Activated CD4-positive, alpha-beta T cell treated with anti-CD3 and anti-CD28 coated beads for 1 hour (primary cell): ENCODE measurements at places on chromosomes 1 and 21.

- no peak for DNase-seq
These were observed 3.5 kb upstream of the CELA2A start for GRCh38 chr1:15452866-15453571.

- DNase-seq: no peak
These were observed 12.4 kb downstream of the HS2ST1 start for GRCh38 chr1:86926883-86927282.

DNA sequence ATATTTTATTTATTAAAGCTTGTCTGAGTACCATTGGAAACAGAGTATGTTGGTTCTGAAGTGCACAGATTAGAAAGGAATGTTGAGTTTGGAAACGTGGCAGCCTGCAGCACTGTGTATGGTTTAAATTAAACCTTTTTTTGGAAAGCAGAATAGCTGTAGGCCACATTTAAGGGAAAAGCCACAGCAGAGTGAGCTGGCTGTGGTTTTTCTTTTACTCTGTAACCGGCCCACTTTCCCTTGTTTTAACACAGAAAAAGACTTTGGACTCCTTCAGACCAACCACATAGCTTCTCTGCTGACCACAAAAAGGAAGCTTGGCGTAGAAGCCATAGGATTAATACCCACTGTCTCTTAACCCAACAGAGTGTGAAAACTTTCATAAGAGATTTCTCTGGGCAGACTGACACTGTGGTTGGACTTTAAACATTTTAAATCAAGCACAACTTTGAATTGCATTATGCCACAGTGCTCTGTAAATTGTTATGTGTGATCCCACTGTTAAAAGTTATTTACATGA lies 75.2 kb downstream of the NFIA start:
- DNase-seq: no peak

DNA sequence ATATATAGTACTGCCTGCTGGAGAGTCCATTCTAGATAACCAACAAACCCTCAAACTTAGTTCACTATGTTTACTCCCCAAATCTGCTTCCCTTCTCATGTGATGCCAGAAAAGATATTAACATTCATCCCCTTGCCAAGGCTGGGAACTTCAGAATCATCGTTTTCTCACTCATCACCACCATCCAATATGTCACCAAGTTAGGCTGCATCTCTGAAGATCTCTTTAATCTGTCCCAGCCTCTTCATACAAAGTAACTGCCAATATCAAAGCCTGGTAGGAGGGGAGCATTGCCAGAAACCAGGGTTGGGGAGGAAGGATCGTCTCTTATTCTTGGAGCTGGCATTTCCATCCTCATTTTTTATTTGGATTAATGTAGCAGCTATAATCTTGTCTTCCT lies 71.6 kb downstream of the XCL2 start:
- no peak for DNase-seq

DNA sequence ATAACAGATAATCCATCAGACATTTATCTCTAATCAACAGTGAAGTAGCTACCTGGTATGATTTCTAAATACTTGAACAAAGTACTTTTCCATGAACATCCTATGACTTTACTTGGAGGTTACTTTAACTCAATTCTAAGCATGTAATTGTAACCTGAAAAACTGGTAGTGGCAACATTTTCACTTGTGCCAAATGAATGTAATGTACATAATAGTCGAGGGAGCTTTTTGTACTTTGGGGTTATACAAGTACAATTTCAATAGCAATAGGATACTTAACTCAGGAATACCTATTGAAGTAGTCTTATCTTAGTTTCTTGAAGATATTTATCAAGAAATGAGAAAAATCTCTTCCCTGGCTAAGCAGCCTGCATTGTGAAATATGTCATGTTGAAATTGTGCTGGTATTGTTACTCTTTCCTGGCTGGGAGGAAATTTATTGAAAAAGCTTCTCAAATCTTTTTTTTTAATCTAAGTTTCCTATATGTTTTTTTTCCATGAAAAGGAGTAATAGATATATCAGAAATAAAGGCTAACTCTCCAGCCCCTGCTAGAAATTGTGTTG lies 33.7 kb upstream of the CACYBP start:
- no peak for DNase-seq

- peak; percentile 10 for DNase-seq
These were observed 114.3 kb downstream of the RERE start for GRCh38 chr1:8702850-8703810.

DNA sequence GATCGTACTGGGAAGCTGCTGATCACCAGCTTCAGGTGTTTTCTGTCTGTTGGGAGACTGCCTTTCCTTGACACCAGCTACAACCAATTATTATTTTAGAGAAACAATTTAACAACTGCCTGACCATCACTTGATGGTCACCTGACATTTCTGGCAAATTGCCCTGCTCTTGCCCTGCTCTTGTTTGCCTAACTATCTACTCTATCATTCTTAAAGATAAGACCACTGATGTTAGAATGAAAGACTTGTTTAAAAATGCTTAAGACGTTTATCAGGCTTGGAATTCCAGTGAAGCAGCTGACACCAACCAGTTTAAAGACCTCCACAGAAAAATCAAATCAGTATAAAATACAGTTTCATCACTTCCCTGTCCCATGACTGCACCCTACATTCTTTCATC lies 423.3 kb upstream of the CAMK1G start:
- no peak for DNase-seq

GRCh38 chr1:18200918-18201317 lies 93.3 kb downstream of the IGSF21 start:
- no peak for DNase-seq

DNA sequence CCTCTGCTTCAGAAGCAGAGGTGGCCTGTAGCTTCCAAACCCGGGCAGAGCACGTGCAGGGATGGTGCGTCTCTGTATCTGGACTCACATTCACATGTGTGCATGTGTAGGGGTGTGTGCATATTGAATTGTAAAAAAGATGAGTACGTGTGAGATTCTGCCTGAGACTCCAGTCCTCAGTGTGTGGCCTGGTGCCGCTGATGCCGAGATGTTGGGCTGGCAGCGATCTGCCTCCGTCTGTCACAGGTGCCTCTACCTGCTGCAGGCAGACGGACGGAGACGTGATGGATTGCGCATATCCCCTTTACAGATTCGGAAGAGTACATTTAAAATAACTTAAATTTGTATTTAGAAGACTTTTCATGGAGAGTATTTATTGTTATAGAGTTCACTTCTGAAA lies 53.6 kb downstream of the ADARB1 start:
- no peak for DNase-seq

GRCh38 chr1:63774617-63775417 lies 1.0 kb downstream of the ROR1 start:
- DNase-seq: no peak

GRCh38 chr1:162391790-162392563 lies 10.4 kb downstream of the C1orf226 start:
- DNase-seq: no peak

DNA sequence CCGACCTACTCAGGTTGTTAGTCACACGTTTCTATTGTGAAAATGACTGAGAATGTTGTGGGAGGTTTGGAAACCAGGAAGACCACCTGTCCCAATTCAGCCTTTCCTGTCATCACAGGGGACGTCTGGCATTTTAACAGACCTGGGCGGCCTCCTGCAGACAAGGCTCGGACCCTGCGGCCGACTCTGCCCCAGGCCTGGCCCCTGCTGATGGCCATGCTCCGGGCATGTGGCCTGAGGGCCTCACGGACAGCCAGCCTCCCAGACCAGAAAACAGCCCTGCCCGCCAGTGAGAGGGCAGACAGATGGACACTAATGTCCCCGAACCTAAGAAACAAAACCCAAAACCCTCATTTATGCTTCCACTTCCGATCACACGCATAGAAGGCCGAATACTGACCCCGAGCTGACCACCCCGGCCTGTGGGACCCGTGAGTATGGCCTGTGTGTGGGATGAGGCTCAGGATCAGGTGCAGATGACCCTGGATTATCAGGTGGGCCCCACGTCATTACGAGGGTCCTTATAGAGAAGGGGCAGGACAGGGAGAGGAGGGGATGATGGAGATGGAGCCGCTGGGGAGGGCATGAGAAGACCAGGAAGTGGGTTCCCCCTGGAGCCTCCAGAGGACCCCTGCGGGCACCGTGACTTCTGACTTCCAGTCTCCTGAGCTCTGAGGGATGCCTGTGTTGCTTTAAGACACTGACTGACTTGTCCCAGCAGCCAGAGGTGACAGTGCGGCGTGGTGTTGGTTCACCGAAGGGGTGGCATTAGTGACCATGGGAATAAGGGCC lies 9.6 kb downstream of the COL18A1 start:
- DNase-seq: no peak

GRCh38 chr1:87335175-87335884 lies 6.7 kb downstream of the LMO4 start:
- DNase-seq: peak; percentile 41

DNA sequence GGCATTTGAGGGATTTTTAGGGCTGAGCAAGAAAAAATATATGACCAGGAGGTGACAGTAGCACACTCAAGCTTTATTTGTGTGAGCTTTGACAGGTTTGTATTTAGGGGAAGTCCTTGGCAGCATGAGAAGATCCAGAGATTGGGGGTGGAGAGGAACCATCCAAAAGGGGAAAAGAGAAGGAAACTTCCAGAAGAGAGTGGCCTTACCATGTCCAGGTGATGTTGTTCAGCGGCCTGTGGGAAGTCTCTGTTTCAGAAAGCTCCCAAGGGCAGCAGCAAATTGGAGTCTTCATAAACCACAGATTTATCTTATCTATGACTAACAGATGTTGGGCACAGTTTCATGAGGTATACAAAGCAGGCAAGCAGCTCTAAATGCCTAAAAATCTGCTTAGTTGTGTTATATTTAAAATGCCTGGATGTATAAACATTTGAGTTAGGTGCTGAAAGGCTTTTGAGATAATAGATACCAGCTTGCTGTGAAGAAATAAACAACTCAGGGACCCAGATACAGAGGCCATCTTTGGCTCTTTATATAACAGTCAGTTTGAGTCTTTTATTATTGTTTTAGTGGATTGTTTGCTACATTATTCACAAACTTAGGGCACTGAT lies 21.2 kb upstream of the ADAR start:
- no peak for DNase-seq

DNA sequence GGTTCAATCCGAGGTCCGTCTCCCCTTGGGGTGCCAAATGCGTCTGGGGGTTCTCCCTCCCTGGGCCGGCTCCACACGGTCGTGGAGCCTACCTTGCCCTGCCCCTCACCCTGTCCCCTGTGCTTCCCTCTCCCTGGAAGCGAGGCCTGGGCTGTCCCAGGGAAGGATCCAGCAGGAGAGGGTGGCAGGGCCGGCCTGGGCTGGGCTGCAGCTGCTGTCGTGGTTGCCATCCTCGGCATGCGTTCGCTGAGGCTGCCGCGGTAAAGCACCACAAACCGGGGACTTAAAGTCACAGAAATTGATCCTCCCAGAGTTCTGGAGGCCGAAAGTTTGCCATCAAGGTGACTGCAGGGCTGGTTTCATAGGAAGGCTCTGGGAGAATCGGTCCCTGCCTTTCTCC lies 123.0 kb upstream of the TMPRSS2 start:
- DNase-seq: no peak

DNA sequence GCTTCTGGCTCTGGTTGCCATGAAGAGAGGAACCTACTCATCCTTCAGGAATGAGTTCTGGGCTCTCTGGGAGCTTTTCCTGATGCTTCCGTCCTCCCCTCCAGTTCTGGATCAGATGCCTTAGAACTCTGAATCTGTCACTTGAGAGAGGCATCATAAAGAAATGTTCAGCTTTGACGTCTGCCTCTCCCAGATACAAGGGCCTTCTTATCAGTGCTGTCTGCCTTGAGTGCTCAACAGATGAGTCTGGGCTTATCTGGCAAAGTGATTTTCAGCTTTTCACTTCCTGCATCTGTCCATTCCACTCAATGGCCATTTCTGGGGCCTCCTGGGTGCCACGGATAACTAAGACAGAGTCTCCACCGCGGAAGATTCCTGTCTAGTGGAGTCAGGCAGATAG lies 12.3 kb upstream of the OTUD3 start:
- DNase-seq: no peak

- no peak for DNase-seq
These were observed 76.6 kb downstream of the MAST2 start for GRCh38 chr1:45879885-45880598.

DNA sequence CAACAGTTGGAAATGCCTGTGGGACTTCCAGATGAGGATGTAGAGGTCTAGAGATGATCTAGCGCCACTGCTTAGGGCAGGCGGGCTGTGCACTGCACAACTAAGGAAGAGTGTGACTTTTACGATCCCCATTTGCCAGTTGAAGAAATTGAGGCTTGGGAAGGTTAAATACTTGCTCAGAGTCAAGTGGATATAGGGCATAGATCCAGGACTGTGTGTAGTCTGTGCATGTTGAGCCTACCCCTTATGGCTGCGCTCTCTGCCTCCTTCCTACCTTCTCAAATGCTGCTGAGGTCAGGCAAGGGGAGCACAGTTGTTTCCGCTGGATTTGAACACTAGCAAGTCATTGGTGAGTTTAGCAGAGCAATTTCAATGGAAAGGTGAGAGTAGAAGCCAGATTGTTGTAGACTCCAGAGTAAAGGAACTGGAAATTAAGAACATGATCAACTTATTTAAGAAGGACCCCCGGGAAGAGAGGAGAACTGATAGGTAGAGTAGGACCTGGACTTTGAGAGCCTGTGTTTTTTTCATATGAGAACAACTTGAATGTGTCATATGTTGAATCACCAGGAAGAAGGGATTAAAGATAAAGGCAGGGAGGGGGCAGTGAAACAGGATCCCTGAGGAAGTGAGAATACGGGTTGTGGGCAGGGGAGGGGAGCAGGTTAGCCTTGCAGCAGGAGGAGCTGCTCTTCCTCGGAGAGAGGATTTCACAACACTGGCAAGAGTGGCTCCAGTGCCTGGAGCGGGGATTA lies 2.7 kb downstream of the CAPN2 start:
- no peak for DNase-seq

GRCh38 chr1:228339766-228340685 lies 66.6 kb downstream of the TRIM11 start:
- no peak for DNase-seq

GRCh38 chr21:44958471-44959191 lies 18.8 kb downstream of the SLX9 start:
- no peak for DNase-seq

DNA sequence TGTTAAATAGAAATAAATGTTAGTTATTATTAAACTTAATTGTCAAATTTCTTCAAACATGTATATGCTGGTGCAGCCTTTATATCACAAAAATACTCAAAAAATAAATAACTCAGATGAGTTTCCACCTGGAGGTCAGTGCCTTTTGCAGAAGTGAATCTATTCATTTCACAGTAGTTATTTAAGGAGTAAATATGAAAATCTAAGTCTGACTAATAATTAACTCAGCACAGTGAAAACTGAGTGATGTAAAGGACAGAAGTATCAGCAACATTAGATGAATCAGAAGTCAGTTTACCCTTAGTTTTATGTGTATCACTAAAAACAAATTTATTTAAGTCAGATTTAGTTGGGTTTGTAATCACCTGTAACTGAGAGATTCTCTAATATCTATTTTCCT lies 2135.4 kb downstream of the MRPL39 start:
- no peak for DNase-seq
